ENCODE measurements at places on chromosomes 11 and 22.

- no peak for DNase-seq
These were observed 15.2 kb upstream of the CDC42EP1 start for GRCh38 chr22:37544955-37545702.

DNA sequence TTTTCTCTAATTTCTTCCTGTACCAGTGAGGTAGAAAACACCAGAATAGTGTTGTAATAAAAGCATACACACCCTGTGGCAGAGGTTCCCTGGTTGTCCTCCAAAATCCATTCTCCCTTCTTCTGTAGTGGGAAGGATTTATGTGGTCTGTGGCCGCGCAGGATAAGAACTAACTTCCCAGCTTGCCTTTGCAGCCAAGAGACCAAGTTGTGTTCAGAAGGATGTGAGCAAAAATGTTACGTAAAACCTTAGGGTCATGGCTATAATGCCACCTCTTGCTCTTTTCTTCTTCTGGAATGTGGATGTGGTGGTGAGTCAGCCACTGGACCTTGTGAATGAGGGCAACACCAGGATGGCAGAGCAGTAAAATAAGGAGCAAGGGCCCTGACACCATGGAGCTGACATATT, 28.4 kb downstream of the CCDC90B start:
- no peak for DNase-seq

- DNase-seq = no peak
These were observed 394 bp downstream of the KIAA1671 start for GRCh38 chr22:24952837-24953383.

- DNase-seq = peak; percentile 71
These were observed 3.2 kb upstream of the EMID1 start for GRCh38 chr22:29202212-29203192.

- no peak for DNase-seq
These were observed 20.3 kb upstream of the MICAL3 start for GRCh38 chr22:18044548-18045271.

DNA sequence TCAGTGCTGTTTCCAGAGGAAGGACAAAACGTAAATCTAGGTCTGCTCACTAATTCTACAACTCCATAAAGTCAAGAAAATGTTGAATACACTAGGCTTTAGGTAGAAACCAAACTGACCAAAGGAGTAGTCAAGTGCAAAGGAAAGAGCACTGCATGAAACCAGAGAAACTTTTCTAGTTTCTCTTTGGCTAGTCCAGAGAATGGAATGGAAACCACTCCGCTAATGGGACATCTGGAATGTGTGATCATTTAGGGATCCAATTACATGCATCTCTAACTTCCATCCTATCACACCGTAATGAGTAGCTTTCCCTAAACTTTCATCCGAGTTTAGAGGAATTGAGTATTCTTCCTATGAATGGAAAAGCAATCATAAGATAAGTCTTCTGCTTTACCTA, 2.4 kb downstream of the OR52M1 start:
- no peak for DNase-seq

GRCh38 chr11:74466916-74467885, at the start of gene KCNE3:
KCNE3 (minus strand) TSS chr11:74467549; CDS start chr11:74457563, 9,986 bp downstream.
- DNase-seq = no peak

GRCh38 chr11:3134218-3134621, 30.9 kb downstream of the OSBPL5 start:
- DNase-seq = no peak

- no peak for DNase-seq
These were observed 78.1 kb upstream of the PRR5 start for GRCh38 chr22:44623771-44624510.

DNA sequence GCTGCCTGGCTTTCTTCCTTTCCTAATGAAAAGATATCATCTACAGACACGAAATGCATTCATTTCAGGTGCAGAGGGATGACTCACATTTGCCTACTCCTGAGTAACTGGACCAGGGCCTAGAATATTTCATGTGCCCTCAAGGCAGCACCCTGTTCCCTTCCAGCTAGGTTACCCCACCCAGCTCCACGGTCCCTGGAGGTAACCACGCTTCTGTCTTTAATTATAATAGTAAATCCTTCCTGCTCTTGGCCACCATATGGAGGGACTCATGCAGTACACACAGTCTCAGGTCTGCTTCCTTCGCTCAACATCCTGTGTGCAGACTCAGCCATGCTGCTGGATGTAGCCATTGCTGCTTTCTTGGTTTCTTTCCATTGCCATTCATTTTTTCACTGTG, 22.3 kb downstream of the DHCR7 start:
- no peak for DNase-seq

DNA sequence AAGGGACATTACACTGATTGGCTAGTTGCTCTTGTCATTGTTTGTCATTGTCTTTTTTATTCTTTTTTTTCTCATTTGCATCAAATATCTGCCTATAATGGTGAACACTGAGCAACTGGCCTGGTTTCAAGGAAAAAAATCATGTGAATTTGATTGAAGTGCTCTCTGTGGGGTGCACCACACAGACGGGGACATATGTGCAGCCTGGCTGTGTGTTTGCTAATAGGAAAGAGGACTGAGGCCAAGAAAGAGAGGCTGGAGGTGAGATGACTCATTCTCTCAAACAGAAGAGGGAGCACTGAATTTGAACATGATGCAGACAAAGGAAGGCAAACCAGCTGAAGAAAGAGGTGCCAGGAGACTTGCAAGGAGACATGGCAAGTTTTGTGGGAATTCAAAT, 684.9 kb upstream of the CCDC90B start:
- no peak for DNase-seq

- DNase-seq = no peak
These were observed 5.4 kb downstream of the SFI1 start for GRCh38 chr22:31501738-31502137.

GRCh38 chr11:20616920-20617319, 17.5 kb downstream of the SLC6A5 start:
- no peak for DNase-seq

GRCh38 chr22:20988573-20989322, 6.7 kb downstream of the LZTR1 start:
- DNase-seq = no peak

DNA sequence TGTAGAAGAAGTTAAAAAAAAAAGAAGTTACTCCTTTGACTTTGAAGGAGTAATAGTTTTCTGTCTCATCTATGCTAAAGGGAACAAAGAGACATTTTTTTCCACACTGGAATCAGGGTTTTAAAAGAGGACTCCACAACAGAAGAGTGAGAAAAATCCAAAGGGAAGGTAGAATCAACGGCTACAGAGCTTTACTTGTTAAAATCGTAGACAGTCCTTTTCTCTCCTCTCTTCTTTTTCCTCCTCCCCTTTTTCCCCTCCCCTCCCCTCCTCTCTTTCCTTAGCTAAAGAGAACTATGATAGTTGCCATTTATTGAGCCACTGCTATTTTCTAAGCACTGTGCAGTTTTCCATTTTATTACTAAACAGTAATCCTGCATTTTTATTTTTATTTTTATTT, 29.2 kb downstream of the DDIAS start:
- no peak for DNase-seq

DNA sequence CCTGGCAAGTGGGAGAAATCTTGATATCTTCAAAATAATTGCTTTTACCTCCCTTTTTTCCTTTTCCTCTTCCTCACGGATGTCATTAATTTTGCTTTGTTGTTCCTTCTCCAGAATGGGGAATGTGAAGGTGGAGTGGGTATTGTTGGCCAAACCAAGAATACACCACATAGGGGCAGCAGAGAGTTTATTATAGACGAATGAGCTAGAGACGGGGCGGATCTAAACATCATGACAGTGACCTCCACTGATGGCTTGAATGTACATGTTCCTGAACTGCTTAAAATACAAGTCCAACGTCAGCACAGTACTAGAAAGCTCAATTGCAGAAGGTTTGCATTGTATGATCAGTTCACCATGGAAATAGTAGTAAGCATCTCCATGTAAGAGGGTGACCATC, 122.3 kb upstream of the SNX19 start:
- no peak for DNase-seq

DNA sequence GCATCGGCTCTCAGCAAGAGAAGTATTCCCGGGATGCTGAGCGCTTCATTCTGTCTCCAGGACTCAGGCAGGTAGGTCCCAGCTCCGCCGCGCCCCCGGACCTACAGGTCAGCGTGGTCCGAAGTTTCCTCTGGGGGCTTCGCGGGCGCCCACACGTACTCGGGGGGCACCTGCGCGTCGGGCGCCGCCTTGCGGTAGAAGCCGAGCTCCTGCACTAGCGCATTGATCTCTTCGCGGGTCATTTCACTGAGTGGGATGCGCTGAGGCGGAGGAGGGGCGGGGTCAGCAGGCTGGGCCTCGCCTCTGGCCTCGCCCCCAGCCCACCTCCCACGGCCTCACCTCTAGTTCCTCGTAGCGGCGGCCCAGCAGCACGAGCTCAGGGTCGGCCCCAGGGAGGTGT, 2.5 kb downstream of the SELENOM start:
- no peak for DNase-seq

DNA sequence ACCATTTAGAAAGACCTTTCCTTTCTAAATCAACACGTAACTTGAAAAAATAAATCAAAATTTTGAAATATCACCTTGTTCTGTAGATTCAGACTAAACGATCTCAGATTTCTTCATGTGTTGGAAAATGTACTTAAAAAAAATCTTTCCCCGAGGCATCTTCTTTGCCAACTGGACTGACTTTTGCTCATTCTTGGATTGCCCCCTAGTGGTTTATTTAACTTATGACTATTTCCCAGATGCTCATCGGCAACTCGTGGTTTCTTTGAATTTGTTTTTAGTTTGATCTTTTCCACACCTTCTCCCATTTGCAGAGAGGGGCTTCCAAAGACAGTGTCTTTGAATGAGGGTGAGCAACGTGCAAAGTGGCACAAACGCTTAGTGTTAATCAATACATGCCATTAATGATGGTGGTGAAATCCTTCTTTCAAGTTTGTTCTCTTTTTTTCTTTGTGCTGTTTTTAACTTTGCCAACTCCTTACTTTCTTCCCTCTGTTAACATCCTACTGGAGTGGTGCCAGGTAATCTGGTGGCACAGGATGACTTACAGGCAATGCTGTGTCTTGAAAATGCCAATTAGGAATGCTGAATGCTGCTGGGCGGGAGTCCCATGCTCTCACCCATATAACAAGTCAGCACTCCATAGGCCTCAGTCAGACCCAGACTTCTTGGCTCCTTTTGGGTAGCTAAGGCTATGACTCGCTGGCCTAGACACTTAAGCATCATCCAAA, 18.3 kb downstream of the PRSS23 start:
- no peak for DNase-seq

- DNase-seq = no peak
These were observed 1007.7 kb downstream of the BRD1 start for GRCh38 chr22:48819961-48820360.

GRCh38 chr22:19879246-19879570, 24.5 kb upstream of the GNB1L start:
- DNase-seq = no peak

DNA sequence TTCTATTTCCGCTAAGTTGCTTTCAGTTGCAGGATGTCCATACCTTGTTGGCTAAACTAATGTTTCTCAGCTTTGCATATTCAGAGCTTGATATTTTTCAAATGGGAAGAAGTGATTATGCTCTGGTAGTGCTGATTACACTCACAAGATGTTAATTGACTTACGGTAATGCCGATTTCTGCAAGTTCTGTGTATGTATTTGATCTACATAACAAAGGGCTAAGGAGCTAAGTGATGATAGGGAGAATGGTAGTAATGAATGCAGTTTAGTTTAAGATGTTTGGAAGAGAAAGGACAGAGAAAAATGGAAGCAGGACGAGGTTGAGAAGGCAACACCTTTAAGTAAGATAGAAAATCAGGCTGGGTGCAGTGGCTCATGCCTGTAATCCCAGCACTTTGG, 61.4 kb downstream of the FAM83F start:
- no peak for DNase-seq

DNA sequence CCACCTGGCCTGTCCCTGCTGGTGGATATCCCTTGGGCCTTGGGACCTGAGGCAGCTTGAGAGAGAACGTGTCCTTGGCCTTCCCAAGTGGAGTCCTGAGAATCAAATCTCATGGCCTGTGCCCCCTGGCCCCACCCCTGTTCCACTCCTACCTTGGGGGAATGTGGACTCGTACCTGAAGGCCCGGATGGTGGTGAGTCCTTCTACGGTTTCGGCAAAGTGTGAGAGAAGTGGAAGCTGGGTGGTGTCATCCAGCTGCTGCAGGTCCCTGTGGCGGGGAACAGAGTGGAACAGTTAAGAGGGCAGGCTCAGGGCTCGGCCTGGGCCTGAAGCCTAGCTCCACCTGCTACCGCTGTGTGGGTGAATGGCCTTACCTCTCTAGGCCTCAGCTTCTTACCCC, 14.0 kb upstream of the KCNJ11 start:
- DNase-seq = no peak

DNA sequence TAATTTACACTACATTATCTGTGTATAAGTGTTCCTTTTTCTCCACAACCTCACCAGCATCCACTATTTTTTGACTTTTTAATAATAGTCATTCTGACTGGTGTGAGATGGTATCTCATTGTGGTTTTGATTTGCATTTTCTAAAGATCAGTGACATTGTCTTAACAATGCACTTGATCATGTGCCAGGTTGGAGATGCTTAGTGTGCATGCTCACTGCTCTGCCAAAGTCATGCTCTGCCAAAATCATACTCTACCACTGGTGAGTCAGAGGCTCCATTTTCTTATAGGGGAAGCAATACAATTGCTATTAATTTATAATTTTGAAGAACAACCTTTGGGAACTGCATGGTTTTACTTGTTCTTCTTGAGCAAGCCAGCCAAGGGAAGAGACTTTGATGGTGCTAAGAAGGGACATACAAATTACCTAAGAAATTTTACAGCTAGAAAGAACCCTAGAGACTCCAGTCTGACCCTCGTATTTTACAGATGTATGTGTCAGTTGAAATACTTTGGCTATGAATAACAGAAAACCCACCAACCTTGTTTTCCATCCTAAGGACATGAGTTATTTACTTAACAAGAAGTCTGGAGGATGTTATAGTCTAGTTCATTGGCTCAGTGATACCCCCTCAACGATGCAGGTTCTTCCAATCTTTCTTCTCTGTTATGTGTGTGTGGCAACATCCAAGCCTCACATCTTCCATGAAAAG, 368.9 kb downstream of the DDX10 start:
- DNase-seq = no peak

- no peak for DNase-seq
These were observed 16.2 kb downstream of the API5 start for GRCh38 chr11:43327987-43328386.

DNA sequence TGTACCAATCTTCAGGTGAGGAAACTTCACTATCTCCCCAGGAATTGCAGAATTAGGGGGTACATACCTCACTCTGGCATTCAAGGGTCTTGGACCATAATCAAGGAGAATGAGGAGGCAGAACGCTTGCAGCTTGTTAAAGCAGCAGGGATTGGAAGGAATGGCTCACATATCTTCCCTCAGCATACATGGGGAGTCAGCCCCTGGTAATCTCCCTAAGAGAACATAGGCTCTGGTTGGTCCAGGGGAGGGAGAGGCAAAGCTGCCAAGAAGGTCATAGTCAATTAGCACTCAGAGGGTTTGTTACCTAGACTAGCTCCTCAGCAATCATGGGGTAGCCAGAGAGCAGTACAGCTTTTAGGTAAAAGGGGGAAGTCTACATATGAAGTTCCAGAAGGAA, 256.8 kb downstream of the INSC start:
- DNase-seq = no peak

All from stimulated activated CD4-positive, alpha-beta T cell treated with anti-CD3 and anti-CD28 coated beads, TNF-alpha, amount 100 ng/mL, for 24 hours (primary cell).